ENCODE measurements at places on chromosomes 5 and 9.

DNA sequence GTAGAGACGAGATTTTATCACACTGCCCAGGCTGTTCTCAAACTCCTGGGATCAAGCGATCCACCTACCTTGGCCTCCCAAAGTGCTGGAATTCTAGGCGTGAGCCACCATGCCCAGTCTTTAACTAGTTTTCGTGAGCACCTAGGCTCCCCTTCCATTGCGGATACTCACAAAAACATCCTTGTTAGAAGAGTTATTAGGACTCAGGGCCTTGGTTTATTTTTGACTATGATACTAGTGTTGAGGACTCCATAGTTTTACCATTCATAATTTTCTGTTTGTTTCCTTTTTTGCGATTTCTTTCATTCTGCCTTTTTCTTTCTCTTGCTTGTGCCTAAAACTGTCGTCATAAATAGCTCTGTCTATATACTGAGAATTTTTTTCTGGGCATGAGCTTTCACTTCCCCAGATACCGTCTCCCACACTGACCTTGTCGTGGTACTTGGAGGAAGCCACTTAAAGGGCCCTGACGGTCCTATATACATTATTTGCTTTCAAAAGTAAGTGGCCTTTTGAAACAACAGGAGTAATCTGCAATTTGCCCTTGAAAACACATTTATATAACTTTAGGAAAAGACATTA, 5.2 kb downstream of the F2R start:
- DNase-seq, result no peak

DNA sequence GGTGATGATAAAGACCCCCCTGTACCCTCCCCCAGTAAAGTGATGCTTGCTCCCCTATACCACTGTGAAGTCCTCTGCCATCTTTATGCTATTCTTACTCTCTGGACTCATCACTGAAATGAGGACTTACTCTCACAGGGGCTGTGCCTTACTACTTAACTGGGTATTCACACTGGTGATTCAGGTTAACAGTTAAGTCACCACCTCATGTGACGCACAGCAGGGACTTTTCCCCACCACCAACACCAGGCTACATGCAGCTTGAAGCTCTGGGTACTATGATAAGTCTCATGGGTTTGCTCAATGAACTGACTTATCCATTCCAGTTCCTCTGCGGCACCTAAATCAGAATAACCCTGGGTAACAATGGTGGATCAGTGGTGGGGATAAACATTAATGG, 163.7 kb downstream of the ELAVL2 start:
- DNase-seq, result no peak

GRCh38 chr9:93826905-93827544, 128.1 kb downstream of the BARX1 start:
- DNase-seq, result no peak

GRCh38 chr9:35516479-35516878, 26.6 kb downstream of the RUSC2 start:
- peak; percentile 81 for DNase-seq

- no peak for DNase-seq
Observed at GRCh38 chr5:138445547-138446271, 6.9 kb downstream of the REEP2 start.

- no peak for DNase-seq
Observed at GRCh38 chr5:178637356-178638074, 10.7 kb upstream of the CLK4 start.

GRCh38 chr5:88824892-88825583, 57.9 kb downstream of the MEF2C start:
- DNase-seq, result peak; percentile 32

DNA sequence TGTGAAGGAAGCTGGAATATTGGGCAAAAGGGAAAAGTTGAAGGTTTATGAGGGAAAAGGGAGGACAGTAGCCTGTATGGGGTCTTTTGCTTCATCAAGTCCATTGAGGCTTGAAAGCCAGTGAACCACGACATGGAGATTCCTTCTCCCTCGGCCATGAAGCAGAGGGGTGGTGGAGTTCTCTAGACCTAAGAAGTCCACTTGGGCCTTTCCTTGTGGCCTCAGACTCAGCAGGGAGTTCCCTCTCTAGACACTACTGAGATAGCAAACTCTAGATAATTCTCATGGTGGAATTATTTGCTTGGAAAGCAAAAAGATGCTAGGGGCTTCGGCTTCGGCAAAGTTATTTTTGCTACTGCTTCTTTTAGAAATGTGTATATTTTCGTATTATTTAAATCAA, 78.5 kb downstream of the FOXD1 start:
- no peak for DNase-seq

- peak; percentile 30 for DNase-seq
Observed at GRCh38 chr5:59380350-59380951, 513.1 kb downstream of the PDE4D start.

GRCh38 chr9:133533857-133534256, 647 bp upstream of the ADAMTSL2 start:
- no peak for DNase-seq

GRCh38 chr9:118059484-118060278, 355.5 kb downstream of the TLR4 start:
- peak; percentile 17 for DNase-seq

DNA sequence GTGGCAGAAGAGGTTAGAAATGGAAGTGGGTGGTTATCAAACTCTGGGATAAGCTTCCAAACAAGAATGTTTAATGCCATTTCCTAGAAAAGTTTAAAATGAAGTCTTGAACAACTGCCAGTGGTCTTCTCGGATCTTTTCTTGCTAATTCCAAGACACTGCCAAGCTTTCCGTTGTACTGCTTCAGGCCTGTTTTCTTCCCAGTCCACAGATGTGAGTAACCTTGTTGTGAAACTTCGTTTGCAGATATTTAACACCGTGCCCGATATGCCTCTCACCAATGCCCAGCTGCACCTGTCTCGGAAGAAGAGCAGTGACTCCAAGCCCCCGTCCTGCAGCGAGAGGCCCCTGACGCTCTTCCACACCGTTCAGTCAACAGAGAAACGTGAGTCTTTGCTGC, 269.8 kb downstream of the NR3C1 start:
- no peak for DNase-seq

- no peak for DNase-seq
Observed at GRCh38 chr5:57509501-57510260, 27.1 kb upstream of the ACTBL2 start.

- DNase-seq, result no peak
Observed at GRCh38 chr5:52466749-52467520, 320.8 kb upstream of the ITGA1 start.

DNA sequence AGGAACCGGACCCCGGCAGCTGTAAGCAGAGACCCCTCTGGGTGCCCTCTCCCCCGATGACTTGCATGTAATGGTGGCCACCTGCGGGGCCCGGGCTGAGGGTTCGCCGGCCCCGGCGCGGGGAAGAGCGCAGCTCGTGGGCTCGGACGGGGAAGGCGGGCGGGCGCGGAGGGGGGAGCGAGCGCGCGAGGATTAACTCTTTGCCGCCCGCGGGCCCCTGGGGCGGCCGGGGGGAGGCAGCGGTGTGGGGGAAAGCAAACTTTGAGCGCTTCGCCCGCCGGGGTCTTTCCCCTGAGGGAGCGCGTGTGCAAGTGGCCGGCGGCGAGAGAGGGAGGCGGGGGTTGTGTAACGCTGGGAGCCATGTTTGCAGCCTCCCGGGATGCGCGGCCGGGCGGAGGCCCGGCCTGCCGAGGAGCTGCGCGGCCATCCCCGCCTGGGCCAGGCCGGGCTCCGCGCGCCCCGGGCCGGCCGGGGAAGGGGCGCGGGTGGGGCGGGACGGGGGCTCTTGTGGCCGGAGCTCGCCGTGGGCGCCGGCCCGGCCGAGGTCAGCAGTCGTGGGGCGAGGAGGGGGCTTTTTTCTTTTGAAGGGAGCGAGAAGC, 547 bp downstream of the ANP32B start:
- DNase-seq, result peak; percentile 9

DNA sequence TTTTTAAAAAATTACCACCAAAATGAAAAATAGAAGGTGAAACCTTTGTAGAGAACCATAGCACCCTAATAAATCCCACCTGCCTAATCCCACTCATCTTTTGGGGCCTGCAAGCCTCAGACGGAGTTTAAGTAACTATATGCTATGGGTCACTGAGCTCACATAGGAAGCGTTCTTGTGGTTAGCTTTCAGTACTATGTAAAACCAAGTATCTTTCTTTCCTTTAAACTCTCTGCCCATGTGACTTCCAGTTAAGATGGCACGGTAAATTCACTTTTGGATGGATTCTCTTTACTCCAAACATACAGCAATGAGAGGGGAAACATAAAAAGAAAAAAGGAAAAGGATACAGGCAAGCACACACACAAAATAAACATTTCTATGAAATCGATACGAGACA, 50.9 kb downstream of the FANCC start:
- DNase-seq, result no peak

- DNase-seq, result no peak
Observed at GRCh38 chr5:17212191-17212590, 5.2 kb upstream of the BASP1 start.

DNA sequence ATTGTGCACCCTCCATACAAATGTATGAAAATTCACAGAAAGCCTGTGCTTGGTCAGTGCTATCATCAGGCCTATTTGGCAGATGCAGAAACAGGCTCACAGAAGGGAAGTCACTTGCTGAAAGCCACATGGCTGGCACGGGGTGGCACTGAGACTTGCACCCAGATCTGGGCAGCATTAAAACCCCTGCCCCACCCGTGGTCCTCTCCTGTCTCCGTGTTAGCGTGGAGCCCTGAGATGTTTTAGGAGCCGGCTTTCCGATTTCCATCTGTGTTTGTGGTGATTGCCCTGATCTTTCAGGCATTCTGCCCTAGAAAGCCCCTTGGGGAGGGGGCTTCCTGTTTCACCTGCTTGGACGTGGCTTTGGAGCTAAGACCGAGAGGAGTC, 102.2 kb upstream of the IER5L start:
- no peak for DNase-seq

DNA sequence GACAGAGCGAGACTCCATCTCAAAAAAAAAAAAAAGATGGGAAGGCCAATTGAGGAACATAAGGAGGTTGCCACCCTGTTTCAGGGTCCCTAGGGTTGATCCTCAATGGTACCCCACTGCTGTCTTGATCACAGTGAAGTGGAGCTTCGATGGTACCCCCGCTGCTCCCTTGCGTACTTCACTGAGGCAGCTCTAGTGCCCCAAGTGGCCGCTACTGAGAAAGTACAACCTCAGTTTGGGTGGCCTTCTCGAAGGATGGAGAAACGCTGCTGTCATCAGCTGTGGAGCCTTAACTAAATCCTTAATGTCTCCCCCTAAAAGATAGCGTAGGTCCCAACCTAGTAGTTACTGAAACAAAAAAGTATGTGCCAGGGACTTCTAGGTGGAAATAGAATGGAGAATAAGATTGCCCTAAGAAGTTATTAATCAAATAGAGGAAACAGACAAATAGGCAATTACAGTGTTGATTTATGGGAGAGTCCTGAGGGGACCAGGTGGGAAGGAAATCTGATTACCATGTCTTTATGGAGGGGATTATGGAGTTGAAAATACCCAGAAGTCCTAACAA, 6.3 kb downstream of the TESK1 start:
- peak; percentile 47 for DNase-seq

DNA sequence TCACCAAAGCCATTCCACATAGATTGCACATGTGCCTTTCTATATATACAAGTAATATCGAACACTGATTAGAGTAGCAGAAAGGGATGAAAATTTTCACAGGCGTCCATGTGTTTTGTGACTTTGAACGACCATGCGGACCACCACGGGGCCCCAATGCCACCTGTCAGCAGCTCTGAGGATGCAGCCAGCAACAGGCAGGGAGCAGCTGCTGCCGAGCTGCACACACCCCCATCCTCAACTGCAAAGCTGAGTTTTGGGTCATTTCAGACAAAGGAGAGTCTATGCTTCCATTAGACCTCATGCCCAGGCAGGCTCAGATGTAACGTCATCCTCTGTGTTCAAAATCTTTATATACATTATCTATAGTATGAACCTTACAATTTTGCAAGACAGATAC, 503.8 kb downstream of the IRX1 start:
- DNase-seq, result no peak

- DNase-seq, result no peak
Observed at GRCh38 chr9:131606896-131607567, 61.7 kb downstream of the PRRT1B start.

- DNase-seq, result peak; percentile 68
Observed at GRCh38 chr5:172881691-172882370, 47.8 kb downstream of the ERGIC1 start.
